Stimulated activated CD4-positive, alpha-beta T cell treated with anti-CD3 and anti-CD28 coated beads, Interleukin-4, amount 100 ng/mL, for 48 hours (primary cell): ENCODE measurements at places on chromosomes 7 and 10.

- DNase-seq = no peak
Measured at GRCh38 chr10:118148247-118148646, 101.5 kb upstream of the RAB11FIP2 start.

GRCh38 chr7:137865764-137866163 lies 19.0 kb upstream of the DGKI start:
- DNase-seq = no peak

DNA sequence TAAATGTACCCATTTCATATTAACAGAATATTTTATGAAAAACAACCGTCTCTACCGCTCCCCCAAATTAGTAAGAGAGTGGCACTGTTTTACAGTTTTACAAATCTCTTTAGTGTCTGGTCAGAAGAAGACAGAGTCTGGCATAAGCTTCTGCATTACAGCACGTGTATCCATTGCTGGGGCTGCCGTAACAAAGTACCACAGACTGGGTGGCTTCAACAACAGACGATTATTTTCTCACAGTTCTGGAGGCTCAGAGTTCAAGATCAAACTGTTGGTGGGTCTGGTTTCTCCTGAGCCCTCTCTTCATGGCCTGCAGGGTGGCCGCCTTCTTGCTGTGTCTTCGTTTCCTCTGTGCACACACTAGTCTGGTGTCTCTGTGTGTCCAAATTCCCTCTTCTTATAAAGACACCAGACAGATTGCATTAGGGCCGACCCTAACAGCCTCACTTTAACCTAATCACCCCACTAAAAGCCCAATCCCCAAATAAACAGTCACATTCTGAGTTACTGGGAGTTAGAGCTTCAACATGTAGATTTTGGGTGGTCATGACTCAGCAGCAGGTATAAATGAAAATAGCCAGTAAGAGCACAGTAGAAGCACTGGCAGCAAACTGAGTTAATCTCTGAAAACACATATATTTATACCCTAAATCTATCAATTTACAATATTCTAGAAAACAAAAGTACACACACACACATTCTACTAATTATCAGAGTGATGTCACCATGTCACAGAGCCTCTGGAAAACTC lies 4.0 kb upstream of the SPOCK2 start:
- DNase-seq = no peak

DNA sequence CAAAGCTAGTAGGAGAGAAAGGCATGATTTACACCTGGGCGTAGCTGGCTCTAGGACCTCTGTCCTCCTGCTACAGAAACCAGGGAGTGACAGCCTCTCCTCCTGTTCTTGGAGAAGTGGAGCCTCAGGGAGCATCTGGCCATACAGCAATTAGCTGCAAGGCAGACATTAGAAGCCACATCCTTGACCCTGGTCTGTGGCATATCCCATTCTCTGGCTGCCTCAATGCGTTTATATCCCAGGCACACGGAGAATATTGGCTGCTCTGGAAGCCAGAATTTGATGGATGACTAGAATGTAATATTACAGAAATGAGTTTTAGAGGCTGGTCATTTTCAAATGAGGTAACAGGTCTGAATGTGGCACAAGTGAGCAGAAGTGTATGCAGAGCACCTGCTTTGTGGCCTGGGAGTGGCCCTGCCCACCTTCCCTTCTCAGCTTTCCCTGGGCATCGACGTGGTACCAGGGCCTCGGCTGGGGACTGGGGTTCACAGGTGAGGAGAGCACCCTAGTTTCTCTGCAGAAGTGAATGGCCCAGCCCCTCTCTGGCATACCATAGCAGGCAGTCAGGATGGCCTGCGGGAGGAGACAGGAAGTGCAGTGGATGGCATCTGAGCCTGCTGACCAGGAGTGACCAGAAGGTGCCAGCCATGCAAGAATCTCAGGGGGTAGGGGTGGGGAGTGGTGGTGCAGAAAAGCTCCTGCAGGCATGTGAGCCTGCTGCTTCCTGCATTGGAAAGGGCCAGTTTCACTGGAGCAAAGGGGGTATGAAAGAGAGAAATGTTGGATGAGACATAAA lies 367.2 kb upstream of the ZNF32 start:
- no peak for DNase-seq

DNA sequence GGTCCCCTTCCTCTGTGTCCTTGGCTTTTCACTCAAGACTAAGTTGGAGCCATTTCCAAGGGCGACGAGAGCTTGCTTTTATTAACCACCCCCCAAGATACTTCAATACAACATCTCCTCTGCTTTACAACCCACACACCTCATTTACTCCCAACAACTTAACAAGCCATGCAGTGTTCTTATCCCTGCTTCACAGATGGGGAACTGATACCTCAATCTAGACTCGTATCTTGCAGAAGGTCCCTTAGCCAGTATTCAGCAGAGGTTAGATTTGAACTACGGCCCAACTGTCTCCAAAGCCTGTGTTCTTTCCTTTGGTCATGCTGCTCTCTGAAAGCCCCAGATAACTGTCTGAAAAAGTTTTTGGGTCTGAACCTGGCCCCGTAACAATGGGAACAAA lies 444.8 kb downstream of the GRID1 start:
- DNase-seq = no peak

GRCh38 chr10:71779641-71780040 lies 6.3 kb upstream of the VSIR start:
- DNase-seq = no peak

DNA sequence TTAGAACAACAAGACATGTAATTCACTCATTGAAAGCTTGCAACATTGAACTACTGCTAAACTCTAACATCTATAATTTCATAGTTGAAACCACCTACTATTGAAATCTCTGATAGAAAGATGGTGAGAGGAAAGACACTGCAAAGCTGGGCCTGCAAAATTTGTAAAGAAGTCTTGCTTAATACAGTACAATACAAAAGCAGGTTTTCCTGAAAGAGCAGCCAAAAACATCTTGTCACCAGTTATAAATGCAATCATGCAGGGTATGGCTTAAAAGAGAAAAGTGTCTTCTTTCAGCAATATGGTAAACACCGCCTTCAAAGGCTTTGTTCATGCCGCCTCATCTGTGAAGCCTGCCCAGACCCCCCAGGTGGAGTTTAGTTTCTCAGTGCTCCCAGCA lies 109.2 kb downstream of the ANK3 start:
- no peak for DNase-seq

- no peak for DNase-seq
Measured at GRCh38 chr7:79452032-79452494, 1.4 kb downstream of the MAGI2 start.

- DNase-seq = no peak
Measured at GRCh38 chr10:93753621-93754250, 4.0 kb upstream of the LGI1 start.

DNA sequence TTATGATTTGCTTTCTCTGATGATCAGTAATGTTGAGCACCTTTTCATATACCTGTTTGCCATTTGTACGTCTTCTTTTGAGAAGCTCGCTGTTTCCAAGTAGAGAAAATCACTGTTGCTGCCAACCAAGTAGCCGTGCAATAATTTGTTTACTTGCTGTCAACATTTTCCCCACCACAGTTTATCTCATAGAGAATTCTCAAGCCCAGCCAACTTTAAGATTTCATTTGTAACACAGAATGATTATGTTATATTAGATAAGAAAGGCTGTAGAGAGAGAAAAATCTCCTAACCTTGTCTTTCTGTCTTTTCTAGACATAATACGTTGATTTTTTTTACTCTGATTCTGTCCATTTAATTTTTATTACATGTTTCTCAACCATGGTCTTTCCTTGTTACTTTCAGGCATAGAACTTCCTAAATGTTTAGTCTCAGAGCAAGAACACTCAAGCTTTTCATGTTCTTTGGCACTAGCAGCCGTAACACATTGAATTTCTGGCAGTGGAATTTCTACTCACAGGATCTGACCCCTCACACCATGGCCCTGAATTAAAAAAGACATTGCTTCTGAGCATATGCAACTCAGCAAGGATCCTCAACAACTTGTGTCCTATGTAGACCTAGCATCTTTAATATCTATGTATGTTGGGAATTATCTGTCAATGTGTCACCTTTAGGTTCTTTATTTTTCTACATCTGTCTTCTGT lies 23.1 kb downstream of the RPA3 start:
- DNase-seq = no peak

DNA sequence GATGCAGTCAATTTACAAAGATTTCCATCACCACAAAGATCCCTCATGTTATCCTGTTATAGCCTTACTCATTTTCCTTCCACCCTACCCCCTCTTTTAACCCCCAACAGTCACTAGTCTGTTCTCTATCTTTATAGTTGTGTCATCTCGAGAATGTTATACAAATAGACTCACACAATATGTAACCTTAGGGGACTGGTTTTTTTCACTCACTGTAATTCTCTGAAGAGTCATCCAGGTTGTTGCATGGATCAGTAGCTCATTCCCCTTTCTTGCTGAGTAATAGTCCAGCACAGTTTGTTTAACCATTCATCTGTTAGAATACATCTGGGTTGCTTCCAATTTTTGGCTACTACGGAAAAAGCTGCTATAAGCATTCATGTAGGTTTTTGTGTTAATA lies 121.1 kb upstream of the PDE1C start:
- no peak for DNase-seq

DNA sequence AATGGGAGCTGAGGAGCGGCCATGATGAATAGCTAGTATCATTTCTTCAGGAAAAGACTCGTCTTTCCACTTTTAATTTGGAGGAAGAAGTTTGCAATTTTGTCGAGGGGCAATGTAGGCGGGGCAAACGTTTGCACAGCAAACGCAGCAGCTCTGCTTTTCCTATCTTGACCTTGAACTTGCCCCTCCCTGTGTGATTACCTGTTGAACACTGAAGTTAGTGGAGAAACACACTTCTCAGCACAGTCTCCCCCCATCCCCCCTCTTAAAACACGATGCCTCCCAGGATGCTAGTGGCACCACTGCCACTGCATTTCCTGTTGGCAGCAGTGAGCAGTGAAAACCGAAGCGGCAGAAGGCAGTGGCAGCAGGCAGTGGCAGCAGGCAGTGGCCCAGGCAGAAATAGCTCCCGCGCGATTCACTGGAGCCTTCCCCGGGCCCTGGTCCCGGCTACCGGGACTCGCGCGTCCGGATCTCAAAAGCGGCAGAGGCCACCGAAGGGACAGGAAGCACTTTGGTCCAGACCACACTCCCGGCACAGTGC lies at the start of gene EPDR1:
Gene EPDR1, plus strand, starts transcription at position 336 of the 544 bp plus-strand sequence. CDS start 300 bp downstream, outside the sequence.
- peak; percentile 23 for DNase-seq

- DNase-seq = no peak
Measured at GRCh38 chr7:32611201-32612099, 116.2 kb downstream of the AVL9 start.

GRCh38 chr7:82840061-82840460 lies 322.6 kb downstream of the PCLO start:
- DNase-seq = no peak

DNA sequence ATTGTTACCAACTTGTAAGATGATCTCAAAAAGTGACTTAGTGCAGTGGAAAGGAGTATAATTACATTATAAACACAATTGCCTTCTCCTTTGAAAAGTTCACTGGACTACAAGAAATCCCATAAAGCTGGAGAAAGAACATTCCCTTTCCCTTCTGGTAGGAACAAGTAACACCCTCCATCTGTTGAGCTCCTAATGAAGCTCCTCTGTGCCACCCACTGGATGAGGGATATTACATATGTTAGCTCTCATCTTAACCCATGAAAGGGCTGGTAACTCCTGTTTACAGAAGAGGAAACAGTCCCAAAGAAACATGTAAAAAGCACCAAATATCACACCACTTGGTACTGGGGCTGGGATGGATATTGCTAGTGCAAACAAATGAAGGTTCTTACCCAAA lies 8.1 kb downstream of the PGAM1 start:
- no peak for DNase-seq

GRCh38 chr7:29397398-29397797 lies 166.2 kb upstream of the PRR15 start:
- DNase-seq = no peak

- no peak for DNase-seq
Measured at GRCh38 chr7:140267381-140268226, 90.8 kb upstream of the KDM7A start.

DNA sequence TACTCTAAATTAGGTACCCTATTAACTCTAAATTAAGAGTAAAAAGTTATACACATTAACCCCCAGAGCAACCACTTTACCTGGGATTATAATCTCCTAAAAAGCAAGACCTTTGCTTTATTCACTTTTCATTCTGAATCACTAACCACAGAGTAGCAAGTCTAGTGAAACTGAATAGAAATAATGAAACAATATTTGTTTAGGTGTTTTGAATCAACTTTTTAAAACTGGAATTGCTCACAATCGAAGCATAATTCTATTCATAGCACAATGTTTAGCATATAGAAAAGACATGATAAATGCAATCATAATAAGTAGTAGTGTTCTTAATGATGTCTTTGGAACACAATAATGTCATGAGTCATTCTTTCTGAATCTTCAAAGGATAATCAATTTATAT lies 37.0 kb upstream of the CASD1 start:
- no peak for DNase-seq

- DNase-seq = no peak
Measured at GRCh38 chr10:16949816-16950215, 132.6 kb upstream of the RSU1 start.

- DNase-seq = no peak
Measured at GRCh38 chr7:68155676-68156075, 1159.0 kb downstream of the TYW1 start.

- no peak for DNase-seq
Measured at GRCh38 chr7:25802473-25802872, 349.5 kb upstream of the NFE2L3 start.

- DNase-seq = no peak
Measured at GRCh38 chr7:16926283-16926682, 44.5 kb upstream of the AGR3 start.

- no peak for DNase-seq
Measured at GRCh38 chr7:84191842-84192241, 2.7 kb downstream of the SEMA3A start.

- DNase-seq = no peak
Measured at GRCh38 chr10:132164761-132165278, 21.9 kb upstream of the DPYSL4 start.

DNA sequence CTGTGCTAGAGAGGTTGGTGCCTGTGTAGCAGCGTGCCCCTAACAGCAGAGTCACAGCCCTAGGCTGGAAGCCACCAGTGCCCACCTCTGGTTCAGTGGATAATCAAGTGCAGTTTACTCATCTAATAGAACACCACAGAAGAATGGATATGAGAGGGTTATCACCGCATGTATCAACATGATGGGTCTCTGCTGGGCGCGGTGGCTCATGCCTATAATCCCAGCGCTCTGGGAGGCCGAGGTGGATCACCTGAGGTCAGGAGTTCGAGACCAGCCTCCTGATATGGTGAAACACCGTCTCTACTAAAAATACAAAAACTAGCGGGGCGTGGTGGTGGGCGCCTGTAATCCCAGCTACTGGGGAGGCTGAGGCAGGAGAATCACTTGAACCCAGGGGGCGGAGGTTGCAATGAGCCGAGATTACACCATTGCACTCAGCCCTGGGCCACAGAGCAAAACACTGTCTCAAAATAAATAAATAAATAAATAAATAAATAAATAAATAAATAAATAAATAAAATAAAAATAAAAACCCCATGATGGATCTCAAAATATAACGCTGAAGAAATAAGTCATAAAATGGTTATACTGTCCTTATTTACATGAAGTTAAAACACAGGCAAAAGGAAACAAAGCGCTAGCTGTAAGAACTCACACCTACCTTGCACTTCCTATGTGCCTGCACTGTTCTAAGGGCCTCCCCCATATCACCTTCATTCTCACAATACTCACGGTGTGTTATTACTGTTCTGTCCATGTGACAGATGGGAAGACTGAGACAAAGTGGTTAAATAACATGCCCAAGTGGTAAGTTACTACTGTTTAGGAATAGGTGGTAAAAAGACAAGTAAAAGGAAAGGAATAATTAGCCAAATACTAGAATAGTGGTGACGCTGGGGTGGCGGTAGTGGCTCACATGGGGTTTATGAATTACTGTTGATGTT lies 70.9 kb downstream of the AMZ1 start:
- no peak for DNase-seq

- no peak for DNase-seq
Measured at GRCh38 chr7:66054063-66054462, 21.6 kb upstream of the ASL start.
